ENCODE measurements at places on chromosomes 16 and 17.

DNA sequence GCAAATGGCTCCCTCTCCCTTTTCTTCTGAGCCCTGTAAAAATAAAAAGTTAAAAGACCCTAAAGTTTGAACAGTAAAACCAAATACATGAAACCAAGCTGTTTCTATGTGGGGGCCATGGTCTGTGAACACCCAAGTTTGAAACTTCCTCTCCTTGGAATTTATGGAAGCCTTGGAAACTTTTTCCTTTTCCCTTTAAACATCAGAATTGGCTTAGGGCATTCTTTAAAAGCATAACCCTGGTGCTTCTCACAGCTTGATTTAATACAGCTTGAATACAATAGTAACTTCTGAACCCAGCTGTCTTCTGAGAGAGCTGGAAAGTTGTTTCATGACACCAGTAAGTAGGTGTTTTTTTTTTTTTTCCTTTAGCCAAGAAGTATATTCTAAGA is 26.5 kb downstream of the NKD1 start:
- DNase-seq, result no peak

- peak; percentile 57 for DNase-seq
Observed at GRCh38 chr16:83458612-83459011, 349.2 kb upstream of the HSBP1 start.

GRCh38 chr16:29835926-29836325 is 15.7 kb downstream of the MVP start:
- DNase-seq, result no peak

GRCh38 chr16:53816211-53816836 is 112.4 kb downstream of the FTO start:
- DNase-seq, result no peak

DNA sequence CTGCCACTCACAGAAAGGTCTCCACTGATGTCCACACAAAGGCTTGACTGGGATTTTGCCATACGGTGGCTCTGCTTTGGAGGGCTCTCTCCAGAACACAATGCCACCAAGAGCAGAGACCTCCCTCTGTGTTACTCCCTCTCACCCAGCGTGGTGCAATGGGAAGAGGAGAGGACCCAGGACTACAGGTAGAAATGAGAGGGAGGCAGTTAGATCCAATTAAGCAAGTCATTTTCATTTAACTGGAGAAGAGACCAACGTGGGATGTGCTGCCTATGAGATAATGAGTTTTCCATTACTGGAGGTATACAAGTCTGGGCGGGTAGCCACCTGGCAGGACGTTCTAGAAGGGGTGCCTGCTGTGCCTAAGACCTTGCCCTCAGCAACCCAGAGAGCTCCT is 34.2 kb downstream of the TOM1L2 start:
- no peak for DNase-seq

GRCh38 chr16:25628766-25629165 is 63.0 kb upstream of the HS3ST4 start:
- no peak for DNase-seq

GRCh38 chr17:73952480-73953205 is 250.8 kb upstream of the RPL38 start:
- DNase-seq, result no peak

DNA sequence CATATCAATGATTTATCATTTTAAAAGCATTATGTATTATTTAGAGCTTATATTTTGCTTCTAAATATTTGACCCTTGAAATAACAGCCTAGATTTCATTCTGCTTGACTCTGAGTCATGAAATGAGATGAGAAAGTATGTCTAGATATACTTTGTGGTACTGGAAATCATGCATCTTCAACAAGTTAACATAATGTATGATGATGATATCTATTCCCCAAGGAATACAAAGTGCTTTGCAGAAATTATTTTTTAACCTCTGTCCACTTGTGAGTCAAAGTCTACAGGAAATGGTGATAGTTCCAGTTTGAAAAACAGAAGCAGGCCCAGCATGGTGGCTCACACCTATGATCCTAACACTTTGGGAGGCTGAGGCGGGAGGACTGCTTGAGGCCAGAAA is 36.1 kb downstream of the GOSR1 start:
- no peak for DNase-seq

DNA sequence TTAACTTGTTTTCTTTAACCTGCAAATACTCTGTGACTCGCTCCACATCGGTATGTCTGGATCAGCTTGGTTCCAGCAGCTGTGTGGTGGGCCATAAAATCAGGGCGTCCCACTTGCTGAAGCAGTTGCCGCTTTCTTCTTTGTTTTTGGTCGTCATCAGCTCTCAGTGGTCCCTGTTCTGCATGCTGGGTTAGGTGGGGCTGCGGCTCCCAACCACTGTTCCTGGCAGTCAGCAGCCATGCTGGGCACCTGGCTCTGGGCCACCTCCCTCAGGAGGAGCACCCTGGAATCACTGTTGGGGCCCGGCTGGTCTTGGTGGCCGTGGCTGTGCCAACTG is 23.0 kb downstream of the MGRN1 start:
- no peak for DNase-seq

DNA sequence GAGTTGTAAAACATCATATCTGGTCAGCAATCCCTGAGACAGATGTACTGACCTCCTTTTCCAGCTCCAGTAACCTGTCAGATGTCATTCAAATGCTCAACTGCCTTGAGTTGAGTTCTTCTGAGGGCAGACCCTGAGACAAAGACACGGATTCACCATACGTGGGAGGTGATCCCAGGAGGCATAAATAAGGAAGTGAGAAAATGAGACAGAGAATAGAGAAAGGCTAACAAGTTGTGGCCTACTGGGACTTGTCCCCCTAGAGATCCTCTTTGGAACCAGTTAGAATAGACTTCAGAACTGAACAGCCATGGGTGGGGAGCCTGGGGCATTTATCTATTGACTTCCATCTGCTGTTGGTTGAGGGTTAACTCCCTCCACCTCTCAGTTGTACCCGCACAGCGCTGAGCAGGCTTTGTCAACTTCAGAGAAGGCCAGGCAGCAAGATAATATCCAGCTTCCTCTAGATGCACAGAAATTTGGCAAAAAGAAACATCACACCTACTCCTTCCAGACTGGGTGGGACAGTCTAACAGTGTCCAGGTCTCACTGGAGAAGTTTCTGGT is 123.0 kb upstream of the DYNLRB2 start:
- no peak for DNase-seq

- peak; percentile 65 for DNase-seq
Observed at GRCh38 chr17:45794840-45795239, 10.7 kb downstream of the CRHR1 start.

GRCh38 chr16:56282451-56282850 is 91.2 kb downstream of the GNAO1 start:
- no peak for DNase-seq

DNA sequence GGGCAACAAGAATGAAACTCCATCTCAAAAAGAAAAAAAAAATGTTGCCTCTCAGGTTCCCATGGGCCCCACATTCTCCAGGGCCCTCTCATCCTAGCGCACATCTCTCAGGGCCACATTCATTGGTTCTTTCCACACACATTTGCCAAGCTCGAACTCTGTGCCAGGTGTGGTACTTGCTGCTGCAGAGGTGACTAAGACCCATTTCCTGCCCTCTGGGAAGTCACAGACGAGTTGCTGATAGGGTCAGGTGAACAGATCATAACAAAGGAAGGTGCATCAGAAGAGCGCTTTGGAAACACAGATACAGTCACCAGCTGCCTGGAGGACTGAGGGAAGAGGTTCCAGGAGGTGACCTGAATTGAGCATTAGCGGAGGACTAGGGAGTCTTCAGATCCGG is 1.0 kb downstream of the GSDMA start:
- no peak for DNase-seq

DNA sequence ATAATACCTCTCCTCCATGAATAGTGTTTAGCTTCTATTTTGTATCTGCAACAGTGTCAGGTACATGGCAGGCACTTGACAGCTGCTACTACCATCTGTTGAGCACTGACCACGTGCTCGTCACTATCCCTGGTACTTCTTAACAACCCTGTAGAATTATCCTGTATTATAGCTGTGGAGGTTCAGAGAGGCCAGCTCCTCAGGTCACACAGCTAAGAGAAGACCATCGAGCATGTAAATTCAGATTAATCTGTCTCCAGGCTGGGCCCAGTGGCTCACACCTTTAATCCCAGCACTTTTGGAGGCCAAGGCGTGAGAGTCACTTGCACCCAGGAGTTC is 26.3 kb downstream of the WSB1 start:
- DNase-seq, result no peak

DNA sequence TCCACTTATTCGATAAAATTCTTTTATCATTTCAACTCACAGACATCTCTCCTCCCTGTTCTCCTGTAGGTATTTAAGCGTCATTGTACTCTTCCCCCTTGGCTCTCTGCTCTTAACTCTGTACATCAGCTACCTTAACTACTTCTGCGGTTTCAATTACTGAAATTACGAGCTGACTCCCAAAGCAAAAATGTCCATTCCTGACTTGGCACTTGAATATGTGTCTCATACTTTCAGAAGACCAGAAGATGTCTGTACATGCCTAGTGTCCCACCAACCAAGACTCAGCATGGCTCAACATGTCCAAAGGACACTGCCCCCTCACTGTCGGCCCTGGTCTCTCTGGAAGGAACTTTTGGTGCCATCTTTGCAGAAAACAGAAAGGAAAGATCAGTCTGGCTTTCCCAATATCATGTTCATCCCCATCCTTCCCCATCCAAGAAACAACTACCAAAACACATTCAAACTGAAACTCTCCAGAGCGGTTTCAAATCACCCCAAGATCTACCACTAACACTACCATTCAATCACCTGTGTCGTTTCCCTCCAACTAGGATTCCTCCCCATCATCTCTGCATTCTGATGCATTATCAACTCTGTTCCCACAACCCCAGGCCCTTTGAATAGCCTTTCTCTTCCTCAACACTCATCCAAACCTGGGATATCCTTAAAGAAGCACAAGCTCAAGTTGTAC is 74.9 kb downstream of the ZFHX3 start:
- no peak for DNase-seq

DNA sequence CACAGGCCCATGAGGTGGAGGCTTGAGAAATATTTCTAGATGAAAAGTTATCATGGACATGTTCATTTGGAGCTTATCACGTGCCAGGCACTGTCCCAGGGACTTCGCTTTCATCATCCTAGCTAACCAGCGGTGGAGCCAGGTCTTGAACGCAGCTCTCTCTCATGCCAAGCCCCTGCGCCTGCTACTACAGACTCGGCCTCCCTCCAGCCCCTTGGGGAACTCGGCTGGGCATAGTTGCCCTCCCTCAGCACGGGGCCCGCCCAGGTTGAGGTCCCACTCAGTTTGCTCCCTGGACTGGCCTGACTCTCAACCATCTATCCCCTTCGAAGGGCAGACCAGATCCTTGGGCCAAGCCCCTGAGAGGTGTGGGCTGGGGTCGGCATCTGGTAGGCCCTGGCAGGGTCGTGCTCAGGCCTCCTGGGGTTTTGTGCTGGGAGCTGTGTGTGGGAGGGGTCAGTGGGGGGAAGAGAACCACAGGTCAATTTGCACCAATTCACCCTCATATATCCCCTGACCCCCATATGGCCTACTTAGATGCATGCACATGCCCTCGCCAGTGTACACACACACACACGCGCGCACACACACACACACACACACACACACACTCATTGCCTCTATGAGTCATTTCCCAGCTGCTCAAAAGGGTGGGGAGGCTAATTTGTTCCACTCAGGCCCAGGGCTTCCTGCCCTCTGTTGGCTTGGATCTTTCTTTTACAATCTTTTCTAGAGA is 12.1 kb upstream of the SCN4A start:
- peak; percentile 53 for DNase-seq

GRCh38 chr17:35540589-35541404 is 3.3 kb upstream of the SLFN12L start:
- DNase-seq, result peak; percentile 43

DNA sequence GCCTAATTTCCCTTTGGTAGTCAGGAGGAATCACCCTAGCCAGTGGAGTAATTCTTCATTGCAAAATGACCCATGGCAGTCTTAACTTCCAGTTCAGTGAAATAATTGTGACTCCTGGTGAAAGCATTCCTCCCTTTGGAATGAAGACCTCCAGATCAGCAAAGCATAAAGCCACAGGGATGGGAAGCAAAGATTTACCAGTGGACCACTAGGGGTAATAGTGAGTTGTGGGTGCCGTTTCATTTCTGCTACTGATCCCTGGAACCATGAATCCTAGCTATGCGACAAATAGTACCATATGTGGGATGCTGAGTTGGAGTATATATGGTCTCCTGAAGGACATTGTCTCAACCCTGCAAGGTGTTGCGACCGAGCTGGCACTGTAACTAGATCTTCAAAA is 13.7 kb downstream of the DYNLL2 start:
- no peak for DNase-seq

DNA sequence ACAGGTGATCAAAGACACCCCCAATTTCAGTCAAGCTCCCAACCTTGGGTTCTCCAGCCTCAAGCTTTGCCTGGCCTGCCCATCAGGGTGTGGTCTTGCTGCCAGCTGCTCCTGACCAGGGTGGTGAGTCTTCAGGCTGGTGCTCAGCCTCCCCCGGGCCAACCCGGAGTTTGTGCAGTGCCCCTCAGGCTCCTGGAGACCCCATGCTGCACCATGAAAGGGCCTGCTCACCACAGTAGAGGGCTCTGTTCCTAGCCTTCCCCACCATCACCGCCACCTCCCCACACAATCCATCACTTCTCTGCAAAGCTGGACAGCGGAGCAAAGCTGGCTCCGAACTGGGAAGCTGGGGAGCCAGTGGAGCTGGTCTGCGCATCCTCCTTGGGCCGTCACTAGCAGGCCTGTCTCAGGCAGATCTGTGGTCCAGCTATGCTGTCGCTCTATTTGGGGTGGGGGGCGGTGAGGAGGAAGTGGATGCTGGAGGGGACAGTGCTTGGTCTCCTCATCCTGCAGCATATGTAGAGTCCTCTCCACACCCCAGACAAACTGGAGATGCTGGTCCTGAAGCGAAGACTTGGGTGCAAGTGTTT is 88.5 kb upstream of the RPL38 start:
- no peak for DNase-seq

GRCh38 chr17:49873466-49873865 is 25.6 kb upstream of the TAC4 start:
- DNase-seq, result no peak

- DNase-seq, result no peak
Observed at GRCh38 chr17:74545843-74546230, at the start of gene CD300C. Gene CD300C (minus strand): TSS chr17:74546115. CDS start chr17:74545782, 333 bp downstream.

GRCh38 chr16:49644145-49644463 is 211.8 kb downstream of the ZNF423 start:
- peak; percentile 24 for DNase-seq

- no peak for DNase-seq
Observed at GRCh38 chr17:56130631-56131030, 22.6 kb upstream of the ANKFN1 start.
